T-cell (primary cell): ENCODE measurements at places on chromosomes 16 and 17. TPM values are rescaled to one million over a fixed set of nuclear protein-coding genes. Genes with fewer than 3 reads are reported as not detected.

The TP53TG3D gene
- 0.63 TPM for total RNA-seq

The KCNJ16 gene
- not detected for total RNA-seq

The RNFT1 gene
- 26.2 TPM for total RNA-seq

The SLC38A8 gene
- total RNA-seq = not detected

- no peak overlapping the region for H3K27ac ChIP-seq
- H3K36me3 ChIP-seq = no peaks in the 10 kb centered on the region
- no peak for DNase-seq
- no peaks in the 10 kb centered on the region for H3K4me1 ChIP-seq
Observed at GRCh38 chr17:16661217-16661616, 7.6 kb upstream of the ZNF624 start.

GRCh38 chr17:28466521-28467048, 6.9 kb upstream of the SLC13A2 start:
- H3K36me3 ChIP-seq = no peaks in the 10 kb centered on the region
- DNase-seq = no peak
- no peak overlapping the region for H3K4me3 ChIP-seq
- H3K27ac ChIP-seq = no peak overlapping the region
- no peaks in the 10 kb centered on the region for H3K4me1 ChIP-seq
- H3K27me3 ChIP-seq = peaks cover 19% of the 10 kb centered on the region

DNA sequence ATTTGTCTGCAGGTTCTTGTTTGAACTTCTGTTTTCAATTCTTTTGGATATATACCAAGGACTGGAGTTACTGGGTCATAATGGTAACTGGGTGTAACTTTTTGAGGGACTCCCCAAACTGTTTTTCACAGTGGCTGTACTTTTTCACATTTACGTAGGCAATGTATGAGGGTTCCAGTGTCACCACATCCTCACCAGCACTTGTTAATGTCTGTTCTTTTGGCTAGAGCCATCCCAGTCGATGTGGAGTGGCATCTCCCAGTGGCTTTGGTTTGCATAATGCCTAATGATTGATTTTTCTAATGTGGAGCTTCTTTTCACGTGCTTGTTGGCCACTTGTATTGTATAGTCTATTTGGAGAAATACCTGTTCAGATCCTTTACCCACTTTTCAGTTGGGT, 59.3 kb downstream of the SPECC1 start:
- no peak overlapping the region for H3K27ac ChIP-seq
- no peaks in the 10 kb centered on the region for H3K27me3 ChIP-seq
- no peaks in the 10 kb centered on the region for H3K36me3 ChIP-seq
- DNase-seq = no peak

DNA sequence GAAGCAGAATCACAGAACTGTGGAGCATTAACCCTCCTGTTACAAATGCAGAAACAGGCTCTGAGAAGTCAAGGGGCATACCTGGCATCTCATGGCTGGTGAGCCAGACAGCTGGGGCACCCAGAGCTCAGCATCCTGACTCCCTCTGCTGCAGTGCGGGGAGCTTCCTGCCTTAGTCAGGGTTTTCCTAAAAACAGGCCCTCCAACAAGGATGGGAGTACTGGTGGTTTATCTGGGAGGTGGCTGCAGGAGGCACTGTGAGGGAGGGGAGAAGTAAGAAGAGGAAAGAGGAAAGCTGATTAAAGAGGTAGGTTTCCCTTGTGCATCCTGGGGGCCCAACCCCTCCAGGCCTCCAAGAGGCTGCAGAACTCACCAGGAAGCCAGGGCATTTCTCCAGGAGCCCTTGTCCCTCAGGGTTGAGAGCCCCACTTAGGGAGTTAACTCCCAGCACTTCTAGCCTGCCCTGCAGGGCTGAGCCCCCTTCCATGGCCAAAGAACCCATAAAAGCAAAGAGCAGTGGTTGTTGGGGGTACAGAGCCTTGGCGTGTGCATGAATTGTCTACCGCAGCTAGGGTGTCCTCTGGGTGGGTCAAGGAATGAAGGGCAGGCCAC, 261.5 kb upstream of the RPL38 start:
- DNase-seq = no peak
- H3K36me3 ChIP-seq = no peaks in the 10 kb centered on the region
- no peak overlapping the region for H3K4me3 ChIP-seq
- H3K27ac ChIP-seq = no peak overlapping the region
- H3K27me3 ChIP-seq = peaks cover 24% of the 10 kb centered on the region

GRCh38 chr17:76840884-76841775, 27.1 kb upstream of the MGAT5B start:
- no peak overlapping the region for H3K4me3 ChIP-seq
- no peaks in the 10 kb centered on the region for H3K36me3 ChIP-seq
- peaks cover 16% of the 10 kb centered on the region for H3K4me1 ChIP-seq
- no peak for DNase-seq
- H3K27me3 ChIP-seq = peaks cover 57% of the 10 kb centered on the region

DNA sequence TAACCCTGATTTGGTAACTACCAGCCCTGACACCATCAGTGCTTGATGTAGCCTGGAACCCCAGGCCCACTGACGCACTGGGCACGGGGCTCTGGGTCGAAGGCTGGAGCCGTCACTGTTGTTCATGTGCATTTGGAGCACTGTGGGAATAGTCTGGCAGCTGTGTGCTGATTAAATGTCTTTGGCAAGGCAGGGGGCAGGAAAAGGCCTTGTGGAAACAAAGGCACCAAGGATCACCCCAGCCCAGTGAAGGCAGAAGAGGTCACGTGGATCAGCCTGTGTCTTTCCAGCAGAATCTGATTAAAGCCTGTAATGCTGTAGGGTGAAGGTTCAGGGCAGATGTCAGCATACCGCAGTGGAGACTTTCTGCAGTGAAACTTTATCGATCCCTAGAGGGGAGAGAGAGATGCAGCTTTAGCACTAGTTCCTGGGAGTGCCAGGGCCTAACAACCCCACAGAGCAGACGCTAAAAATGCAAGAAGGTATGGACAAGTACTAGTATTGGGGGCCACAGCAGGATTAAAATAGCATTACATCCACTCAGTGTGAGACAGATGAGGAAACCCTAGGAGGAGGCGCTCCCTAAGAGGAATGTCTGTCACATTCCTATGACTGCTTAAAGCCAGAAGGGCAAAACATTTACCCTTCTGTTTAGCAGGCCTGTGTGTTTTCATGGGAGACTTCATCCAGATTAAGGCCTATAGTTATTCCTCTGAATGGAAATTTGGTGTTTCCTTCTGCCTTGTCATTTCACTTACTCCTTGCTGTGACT, 9.7 kb downstream of the ZNHIT3 start:
- H3K27ac ChIP-seq = no peak overlapping the region
- H3K36me3 ChIP-seq = peaks cover 82% of the 10 kb centered on the region
- no peak overlapping the region for H3K4me3 ChIP-seq
- DNase-seq = no peak
- peaks cover 2% of the 10 kb centered on the region for H3K4me1 ChIP-seq

DNA sequence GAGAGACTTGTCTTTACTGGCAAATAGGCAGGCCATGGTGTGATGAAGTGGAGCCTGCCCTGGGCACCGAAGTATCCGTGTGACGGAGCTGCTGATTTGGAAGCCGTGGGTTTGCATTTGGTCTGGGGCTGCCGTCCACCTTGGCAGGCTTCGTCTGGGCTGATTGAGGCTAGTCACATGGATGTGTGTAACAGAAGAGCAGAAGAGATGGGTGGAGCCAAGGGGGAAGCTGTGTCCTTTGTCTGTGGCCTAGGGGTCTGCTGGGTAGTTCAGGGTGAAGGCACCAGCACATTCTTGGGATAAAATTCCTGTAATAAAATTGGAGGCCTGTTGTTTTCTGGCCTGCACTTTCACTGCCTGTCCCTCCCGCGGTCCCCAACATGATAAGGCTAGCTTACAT, 106.1 kb downstream of the AATF start:
- no peak overlapping the region for H3K27ac ChIP-seq
- no peaks in the 10 kb centered on the region for H3K4me1 ChIP-seq
- H3K27me3 ChIP-seq = no peaks in the 10 kb centered on the region
- no peak overlapping the region for H3K4me3 ChIP-seq
- no peak for DNase-seq

GRCh38 chr17:74888469-74888868, 5.0 kb downstream of the FADS6 start:
- H3K27ac ChIP-seq = no peak overlapping the region
- H3K36me3 ChIP-seq = no peaks in the 10 kb centered on the region
- H3K4me3 ChIP-seq = no peak overlapping the region
- H3K4me1 ChIP-seq = peaks cover 6% of the 10 kb centered on the region
- DNase-seq = no peak

GRCh38 chr17:8162233-8162996, at the start of gene VAMP2:
TSS of gene VAMP2 (minus strand) at chr17:8162948. CDS start at chr17:8162879, 69 bp downstream.
- H3K4me1 ChIP-seq = peaks cover 80% of the 10 kb centered on the region
- DNase-seq = peak; percentile 77
- no peaks in the 10 kb centered on the region for H3K27me3 ChIP-seq
- H3K36me3 ChIP-seq = peaks cover 9% of the 10 kb centered on the region
- peak within 1 kb of the TSS; percentile 99 for H3K27ac ChIP-seq
- H3K4me3 ChIP-seq = peak within 1 kb of the TSS; percentile 81

GRCh38 chr17:38352245-38353085, 821 bp downstream of the SOCS7 start:
- H3K4me1 ChIP-seq = peaks cover 3% of the 10 kb centered on the region
- H3K27me3 ChIP-seq = no peaks in the 10 kb centered on the region
- H3K27ac ChIP-seq = no peak overlapping the region
- H3K4me3 ChIP-seq = peak overlapping the region; percentile 61

DNA sequence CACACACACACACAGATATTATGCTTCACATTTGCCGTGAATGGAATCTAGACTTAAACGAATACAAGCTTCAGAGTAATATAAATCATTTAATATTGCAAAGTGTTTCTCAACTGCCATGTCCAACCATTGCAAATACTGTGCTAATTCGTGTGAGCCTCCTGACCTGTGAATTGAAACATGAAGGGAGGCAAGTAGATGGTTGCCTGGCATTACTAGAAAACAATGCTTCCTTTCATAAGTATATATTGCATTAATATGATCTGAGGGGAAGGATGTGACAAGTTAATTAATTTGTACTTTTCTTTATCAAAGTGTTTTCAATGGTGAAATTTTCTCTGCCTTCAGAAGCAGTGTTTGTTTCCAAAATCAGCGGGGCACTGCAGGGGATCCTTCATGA, 25.7 kb upstream of the GPR139 start:
- H3K27me3 ChIP-seq = no peaks in the 10 kb centered on the region
- no peak for DNase-seq
- no peak overlapping the region for H3K27ac ChIP-seq
- no peaks in the 10 kb centered on the region for H3K4me1 ChIP-seq

DNA sequence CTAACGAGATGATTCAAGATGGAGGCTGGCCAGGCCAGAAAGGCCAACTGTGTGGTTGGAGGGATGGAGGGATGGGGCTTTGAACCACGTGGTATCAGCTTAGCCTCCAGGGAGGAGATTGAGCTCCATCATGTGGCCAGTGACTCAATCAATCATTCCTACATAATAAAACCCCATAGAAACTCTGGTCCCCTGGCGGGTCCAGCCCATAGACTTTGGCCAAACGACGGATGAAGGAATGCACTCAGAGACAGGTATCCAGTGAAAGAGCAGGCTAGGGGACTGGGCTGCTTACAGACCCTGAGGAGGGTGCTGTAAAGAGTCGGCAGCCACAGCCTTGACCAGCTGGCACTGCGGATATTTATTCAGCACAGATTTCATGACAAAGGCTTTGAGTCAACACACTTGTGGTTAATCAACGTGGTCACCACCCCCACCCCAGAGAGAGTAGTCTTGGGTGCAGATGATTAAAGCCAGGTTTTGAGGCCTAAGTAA, 308.7 kb upstream of the TNRC6C start:
- H3K36me3 ChIP-seq = no peaks in the 10 kb centered on the region
- peaks cover 6% of the 10 kb centered on the region for H3K27me3 ChIP-seq
- peaks cover 16% of the 10 kb centered on the region for H3K4me1 ChIP-seq
- H3K27ac ChIP-seq = no peak overlapping the region
- DNase-seq = no peak
- no peak overlapping the region for H3K4me3 ChIP-seq

DNA sequence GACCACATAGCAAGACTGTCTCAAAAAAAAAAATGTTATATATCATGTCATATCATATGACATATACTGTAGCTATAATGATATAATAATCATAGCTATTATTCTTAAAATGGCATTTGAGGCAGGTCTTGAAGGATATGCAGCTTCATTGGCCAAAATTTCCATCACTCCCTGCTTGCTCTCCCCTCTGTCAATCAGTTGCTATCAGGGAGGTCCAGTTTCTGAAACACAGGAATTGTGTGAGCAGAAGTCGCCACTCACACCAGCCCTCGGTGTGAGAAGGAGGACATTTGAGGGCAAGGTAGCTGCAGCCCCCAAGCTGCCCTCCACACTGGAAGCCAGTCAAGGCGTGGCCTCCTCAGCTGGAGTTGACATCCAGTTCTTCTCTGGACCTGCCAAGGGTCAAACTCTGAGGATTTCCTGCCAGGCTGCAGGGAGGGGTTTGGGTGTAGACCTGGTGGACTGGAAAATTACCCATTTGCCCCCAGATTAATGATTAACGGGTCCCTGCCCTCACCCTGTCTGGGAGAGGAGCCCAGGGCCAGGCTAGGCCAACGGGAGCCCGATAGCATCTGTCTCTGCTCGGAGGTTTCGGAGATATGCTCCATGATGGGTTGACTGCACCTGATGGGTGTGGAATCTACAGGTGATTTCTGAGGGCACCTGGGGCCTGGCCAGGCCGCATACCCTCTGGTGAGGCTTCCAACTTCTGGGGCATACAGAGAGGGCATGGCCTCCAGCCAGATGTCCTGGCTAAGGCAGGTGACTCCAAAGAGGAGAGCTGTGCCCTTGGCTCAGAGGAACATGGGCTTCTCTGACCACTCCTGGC, 18.8 kb downstream of the WNT9B start:
- H3K27ac ChIP-seq = no peak overlapping the region
- H3K4me1 ChIP-seq = no peaks in the 10 kb centered on the region
- DNase-seq = no peak
- no peaks in the 10 kb centered on the region for H3K36me3 ChIP-seq

GRCh38 chr16:81432937-81433557, 11.6 kb upstream of the CMIP start:
- H3K4me1 ChIP-seq = no peaks in the 10 kb centered on the region
- DNase-seq = no peak
- no peak overlapping the region for H3K4me3 ChIP-seq

DNA sequence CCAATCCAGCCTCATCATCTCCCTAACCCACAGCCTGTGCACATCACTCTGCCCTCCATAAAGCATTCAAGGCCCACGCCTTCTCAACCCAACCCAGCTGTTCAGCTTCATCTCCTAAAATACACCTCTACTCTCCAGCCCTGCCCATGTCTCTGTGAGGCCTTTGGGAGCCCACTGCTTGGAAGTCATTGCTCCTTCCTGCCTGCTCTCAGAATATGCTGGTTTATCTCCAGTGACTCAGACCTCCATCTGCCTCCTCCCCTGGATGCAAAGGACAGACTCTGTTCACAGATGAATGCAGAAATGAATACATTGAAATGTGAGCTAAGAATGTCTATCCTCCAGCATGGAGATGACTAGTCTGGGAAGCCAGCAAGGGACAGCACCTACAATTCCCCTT, 19.0 kb downstream of the KCNG4 start:
- no peaks in the 10 kb centered on the region for H3K36me3 ChIP-seq
- no peak for DNase-seq
- H3K27ac ChIP-seq = no peak overlapping the region
- no peaks in the 10 kb centered on the region for H3K27me3 ChIP-seq
- no peaks in the 10 kb centered on the region for H3K4me1 ChIP-seq

- peaks cover 7% of the 10 kb centered on the region for H3K27me3 ChIP-seq
- no peak overlapping the region for H3K4me3 ChIP-seq
- DNase-seq = no peak
- H3K4me1 ChIP-seq = no peaks in the 10 kb centered on the region
- no peak overlapping the region for H3K27ac ChIP-seq
Observed at GRCh38 chr16:82044585-82044911, 9.5 kb downstream of the HSD17B2 start.
